ENCODE measurements at places on chromosomes 6 and 20. TPM values are rescaled to one million over a fixed set of nuclear protein-coding genes. Genes with fewer than 3 reads are reported as not detected.

C20orf141 gene
- total RNA-seq: 0.69 TPM

MYCT1 gene
- 3.6 TPM for total RNA-seq

RNGTT gene
- 11.6 TPM for total RNA-seq

DNA sequence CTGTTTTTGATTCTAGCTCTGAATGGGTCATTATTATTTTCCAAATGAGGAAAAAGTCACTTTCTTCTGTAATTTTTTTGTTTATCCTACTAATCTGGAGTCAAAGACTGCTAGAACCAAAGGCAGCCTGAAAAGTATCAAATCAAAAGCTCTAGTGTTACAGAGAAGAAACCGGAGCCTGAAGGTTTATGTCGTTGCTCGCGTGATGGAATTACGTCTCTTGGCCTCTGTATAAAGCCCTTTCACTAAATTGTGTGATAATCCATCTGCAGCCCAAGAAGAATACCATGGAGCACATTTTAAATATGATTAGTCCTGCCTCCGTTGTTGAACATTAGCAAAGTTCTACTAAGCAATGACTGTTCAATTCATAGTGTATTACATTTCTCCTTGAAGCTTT is 738.6 kb downstream of the C6orf118 start:
- no peak for DNase-seq
- no peaks in the 10 kb centered on the region for H3K27me3 ChIP-seq
- H3K4me3 ChIP-seq: no peak overlapping the region
- H3K36me3 ChIP-seq: no peaks in the 10 kb centered on the region
- H3K4me1 ChIP-seq: no peaks in the 10 kb centered on the region
- no peak overlapping the region for H3K27ac ChIP-seq

GRCh38 chr6:110781522-110782214 is 33.6 kb downstream of the CDK19 start:
- no peaks in the 10 kb centered on the region for H3K36me3 ChIP-seq
- no peak for DNase-seq
- no peak overlapping the region for H3K4me3 ChIP-seq
- H3K27ac ChIP-seq: no peak overlapping the region
- peaks cover 1% of the 10 kb centered on the region for H3K4me1 ChIP-seq
- no peaks in the 10 kb centered on the region for H3K27me3 ChIP-seq

DNA sequence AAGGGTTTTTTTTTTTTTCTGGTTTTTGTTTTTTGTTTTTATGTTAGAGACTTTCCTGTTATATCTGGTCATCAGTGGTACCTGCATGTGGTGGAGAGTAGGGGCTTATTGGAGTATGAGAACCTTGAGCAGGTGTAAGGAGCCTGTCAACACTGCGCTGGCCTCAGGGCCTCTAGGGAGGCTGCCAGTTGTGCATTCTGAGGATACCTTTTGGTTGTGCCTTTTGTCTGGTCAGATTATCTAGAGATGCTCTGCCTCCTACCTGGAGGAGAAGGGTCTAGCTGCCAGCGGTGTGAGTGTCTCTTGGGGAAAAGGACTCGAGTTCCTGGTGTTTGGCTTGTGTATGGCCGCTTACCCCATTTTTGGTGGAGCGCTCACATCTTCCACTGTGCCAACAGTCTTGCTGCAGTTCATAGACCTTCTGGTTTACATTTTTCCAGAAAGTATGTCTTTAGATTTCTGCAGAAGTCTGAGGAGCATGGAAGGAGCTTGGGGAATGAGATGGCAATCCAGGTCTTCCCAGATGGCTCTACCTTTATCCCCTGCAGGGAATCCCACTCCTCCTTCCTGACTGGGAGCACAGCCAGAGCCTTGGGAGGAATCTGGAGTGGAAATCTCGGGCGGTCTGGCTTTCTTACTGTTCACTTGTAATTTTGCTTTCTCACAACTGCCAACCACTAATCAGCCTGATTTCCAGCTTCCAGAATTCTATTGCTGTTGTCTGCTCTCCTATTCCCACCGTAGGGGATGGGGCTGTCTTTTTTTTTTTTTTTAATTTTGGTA is 49.9 kb downstream of the PTPN1 start:
- peaks cover 23% of the 10 kb centered on the region for H3K4me1 ChIP-seq
- no peak for DNase-seq
- H3K36me3 ChIP-seq: no peaks in the 10 kb centered on the region
- H3K27ac ChIP-seq: no peak overlapping the region
- no peak overlapping the region for H3K4me3 ChIP-seq

- no peak overlapping the region for H3K4me3 ChIP-seq
- no peaks in the 10 kb centered on the region for H3K36me3 ChIP-seq
- H3K27ac ChIP-seq: no peak overlapping the region
- no peaks in the 10 kb centered on the region for H3K4me1 ChIP-seq
These were observed 21.7 kb upstream of the WFDC10A start for GRCh38 chr20:45607810-45608209.

- no peak overlapping the region for H3K27ac ChIP-seq
- no peaks in the 10 kb centered on the region for H3K36me3 ChIP-seq
- no peak for DNase-seq
- H3K27me3 ChIP-seq: no peaks in the 10 kb centered on the region
- H3K4me3 ChIP-seq: no peak overlapping the region
- no peaks in the 10 kb centered on the region for H3K4me1 ChIP-seq
These were observed 8.8 kb upstream of the OSTM1 start for GRCh38 chr6:108083349-108083748.

DNA sequence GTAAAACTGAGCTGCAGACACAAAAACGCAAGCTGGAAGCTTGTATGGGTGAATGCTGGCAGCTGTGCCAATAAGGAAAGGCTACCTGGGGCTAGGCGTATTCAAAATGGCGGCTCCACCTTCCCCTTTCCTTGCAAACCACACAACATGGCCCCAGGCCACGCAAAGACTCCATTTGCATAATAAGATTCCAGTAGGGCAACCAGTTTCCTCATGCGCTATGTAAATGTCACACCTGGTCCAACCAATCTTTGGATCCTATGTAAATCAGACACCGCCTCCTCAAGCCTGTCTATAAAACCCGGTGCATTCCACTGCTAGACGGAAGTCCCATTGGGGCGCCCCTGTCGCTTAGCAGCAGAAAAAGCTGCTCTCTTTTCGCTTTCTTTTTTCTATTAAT is 505.9 kb upstream of the BTBD3 start:
- H3K27me3 ChIP-seq: no peaks in the 10 kb centered on the region
- no peak for DNase-seq
- H3K4me3 ChIP-seq: no peak overlapping the region
- H3K4me1 ChIP-seq: no peaks in the 10 kb centered on the region

Data from ovary (tissue), 10 donors.